Fibroblast of skin of abdomen (primary cell): ENCODE measurements at places on chromosomes 12 and 14.

- DNase-seq = no peak
Measured at GRCh38 chr14:36524220-36524837, 4.3 kb upstream of the NKX2-1 start.

- DNase-seq = peak; percentile 16
Measured at GRCh38 chr12:10661338-10661737, 12.5 kb downstream of the STYK1 start.

- no peak for DNase-seq
Measured at GRCh38 chr12:32776258-32776657, 20.6 kb upstream of the YARS2 start.

DNA sequence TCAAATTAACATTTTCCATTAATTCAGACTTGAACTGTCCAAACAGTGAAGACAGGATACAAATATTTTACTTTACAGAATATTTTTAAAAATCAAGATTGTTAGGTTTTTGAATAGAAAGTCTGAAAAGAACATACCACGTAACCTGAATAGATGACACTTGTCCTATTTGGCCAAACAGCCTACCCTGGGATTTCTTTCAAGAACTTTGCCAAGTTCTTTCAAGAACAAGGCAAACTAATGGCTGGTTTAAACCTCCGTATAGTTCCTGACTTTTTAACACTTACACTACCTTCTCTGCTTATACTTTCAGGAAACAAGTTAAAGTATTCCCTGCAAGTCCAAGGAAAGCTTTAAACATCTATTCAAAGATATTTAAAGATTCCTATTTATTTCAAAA is 35.0 kb downstream of the MAP4K5 start:
- DNase-seq = no peak

DNA sequence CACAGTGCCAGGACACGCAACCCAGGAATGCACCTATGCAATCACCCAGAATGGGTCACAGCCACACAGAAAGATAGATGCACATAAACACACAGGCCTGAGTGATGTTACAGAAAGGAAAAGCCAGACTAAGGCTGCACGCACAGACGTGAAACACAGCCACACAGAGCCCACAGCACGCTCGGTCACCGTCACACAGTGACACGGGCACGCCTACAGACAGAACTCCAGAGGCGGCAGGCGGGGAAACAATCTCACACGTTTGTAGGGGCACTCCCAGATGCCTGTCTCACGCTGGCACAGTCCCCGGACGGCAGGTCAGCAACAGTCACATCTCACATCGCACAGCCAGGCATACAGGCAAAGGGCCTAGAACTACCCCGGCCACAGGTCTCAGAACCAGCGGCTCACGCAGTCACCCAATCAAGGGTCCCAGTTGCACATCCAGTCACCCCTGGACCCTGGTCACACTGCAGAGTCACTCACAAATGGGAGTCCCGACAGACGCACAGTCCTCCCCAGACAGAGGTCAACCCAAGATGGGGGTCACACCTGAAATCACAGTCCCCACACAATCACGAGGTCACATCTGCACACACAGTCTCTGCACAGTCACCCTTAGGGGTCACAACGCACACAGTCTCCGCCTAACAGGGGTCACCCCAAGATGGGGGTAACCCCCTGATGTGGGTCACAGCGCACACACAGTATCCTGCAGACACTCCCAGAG is 790 bp downstream of the SSH1 start:
- DNase-seq = peak; percentile 74

- DNase-seq = no peak
Measured at GRCh38 chr14:35180179-35180578, 57.8 kb downstream of the PRORP start.

GRCh38 chr14:67566908-67567307 is 33.2 kb downstream of the PIGH start:
- no peak for DNase-seq

- DNase-seq = no peak
Measured at GRCh38 chr14:33918256-33918655, 32.6 kb downstream of the EGLN3 start.

GRCh38 chr14:33317675-33318074 is 379.0 kb downstream of the NPAS3 start:
- peak; percentile 4 for DNase-seq

DNA sequence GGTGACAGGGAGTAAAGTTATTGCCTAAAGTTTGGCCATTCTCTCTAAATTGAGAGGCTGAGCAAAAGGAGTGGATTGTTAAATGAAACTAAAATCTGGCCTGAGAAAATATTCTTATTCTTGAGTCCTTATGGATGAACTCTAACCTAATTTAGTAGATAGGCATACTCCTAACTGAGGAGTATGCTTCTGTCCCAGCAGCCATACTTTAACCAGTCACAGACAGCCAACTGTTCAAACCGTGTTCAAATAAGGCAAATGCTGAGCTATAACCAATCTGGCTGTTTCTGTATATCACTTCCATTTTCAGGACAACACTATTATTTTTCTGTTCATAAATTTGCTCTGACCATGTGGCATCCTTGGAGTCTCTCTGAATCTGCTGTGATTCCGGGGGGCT is 75.9 kb upstream of the RERGL start:
- no peak for DNase-seq

DNA sequence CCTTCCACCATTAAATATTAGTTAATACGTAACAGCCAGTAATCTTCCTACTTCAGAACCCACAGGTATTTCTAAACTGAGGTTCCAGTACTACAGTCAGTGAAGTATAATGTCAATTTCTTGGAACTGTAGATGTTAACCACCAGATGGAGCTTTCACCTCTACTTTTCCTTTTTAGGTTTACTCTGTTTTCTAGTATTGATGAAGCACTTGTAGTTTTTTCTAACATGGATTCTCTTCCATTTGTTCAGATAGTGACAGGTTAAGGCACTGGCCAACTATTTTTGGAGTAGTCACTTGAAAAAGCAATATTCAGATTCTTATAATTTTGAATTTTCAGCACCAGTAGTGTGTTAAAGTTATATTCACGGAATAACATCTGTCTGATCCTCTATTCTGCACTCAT is 4.6 kb upstream of the SEC23A start:
- DNase-seq = peak; percentile 38

DNA sequence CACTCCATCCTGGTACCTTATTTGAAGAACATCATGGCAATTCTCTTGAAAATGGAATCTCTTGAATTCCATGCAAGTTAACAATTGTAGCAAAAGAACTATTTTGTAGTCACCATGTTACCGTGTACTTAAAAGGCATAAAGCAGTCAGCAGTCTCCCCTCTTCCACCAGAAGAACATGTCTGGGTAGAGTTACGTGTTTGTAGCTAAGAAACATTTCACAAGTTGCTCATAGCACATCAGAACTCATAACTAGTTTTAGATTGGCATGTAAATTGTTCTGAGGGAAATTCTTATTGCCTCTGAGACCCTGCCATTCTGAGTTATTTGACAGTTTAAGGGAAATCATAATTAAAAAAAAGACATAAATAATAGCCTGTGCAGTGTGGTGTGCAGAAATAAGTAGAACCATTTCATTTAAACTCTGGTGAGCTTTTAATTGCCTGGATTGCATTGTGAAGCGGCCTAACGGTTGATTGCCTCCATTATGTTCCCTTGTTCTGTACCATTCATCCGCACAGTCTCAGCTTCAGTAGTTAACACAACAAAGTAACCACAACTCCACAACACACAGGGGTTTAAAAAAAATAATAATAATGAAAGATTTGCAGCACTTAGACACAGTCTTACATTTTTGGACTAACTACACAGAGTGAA is 2.6 kb downstream of the LMO3 start:
- DNase-seq = no peak

DNA sequence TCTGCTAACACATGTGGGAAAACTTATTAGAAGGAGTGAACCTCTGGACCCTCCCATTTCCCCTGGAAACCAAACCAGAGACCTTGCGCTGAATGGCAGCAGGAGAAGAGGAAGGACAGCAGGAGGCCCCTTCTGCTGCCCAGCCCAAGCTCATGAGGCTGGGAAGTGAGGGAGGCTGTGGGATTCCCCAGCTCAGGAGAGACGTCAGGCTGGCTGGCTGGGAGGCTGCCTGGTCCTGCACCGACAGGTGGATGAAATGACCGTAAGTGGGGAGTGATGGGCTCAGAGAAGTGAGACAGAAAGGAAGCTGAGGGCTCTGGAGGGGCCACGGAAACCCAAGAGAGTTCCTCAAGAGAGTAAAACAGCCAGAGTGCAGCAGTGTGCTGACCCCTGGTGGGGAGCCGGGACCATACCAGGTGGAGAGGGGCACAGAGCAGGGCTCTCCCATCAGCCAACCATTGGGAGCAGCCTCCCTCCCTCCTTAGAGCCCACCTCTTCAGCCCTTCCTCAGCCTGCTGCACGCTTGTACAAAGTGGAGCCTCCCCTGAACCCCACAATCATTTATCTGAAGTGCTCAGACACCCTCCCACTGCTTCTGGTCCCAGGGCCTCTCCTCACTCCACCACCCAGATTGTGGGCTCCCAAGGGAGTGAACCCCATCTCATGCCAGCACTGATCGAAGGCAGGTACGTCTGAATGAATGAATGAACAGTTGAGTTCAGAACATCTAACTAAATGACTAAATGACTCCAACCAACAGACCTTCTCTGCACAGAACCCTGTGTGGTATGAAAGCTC is 14.0 kb downstream of the TAMALIN start:
- DNase-seq = peak; percentile 63

DNA sequence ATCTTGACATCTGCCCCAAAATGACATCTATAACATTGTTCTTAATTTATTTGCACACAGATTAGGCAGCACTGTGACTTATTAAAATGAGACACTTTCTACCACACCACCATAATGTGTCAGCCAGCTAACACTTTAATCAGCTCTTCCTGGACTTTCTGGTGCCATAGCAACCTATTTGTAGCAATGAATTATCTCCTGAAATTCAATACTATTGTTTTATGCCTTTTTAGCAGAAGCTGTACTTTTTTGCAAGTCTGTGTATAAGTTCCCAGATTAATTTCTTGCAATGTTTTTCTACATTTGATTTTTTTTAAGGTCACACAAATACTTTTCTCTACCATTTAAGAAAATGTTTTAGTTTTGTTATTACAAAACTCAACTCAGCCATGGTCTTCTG is 72.8 kb upstream of the SAV1 start:
- no peak for DNase-seq

- DNase-seq = no peak
Measured at GRCh38 chr12:26748412-26748740, 84.6 kb downstream of the ITPR2 start.

DNA sequence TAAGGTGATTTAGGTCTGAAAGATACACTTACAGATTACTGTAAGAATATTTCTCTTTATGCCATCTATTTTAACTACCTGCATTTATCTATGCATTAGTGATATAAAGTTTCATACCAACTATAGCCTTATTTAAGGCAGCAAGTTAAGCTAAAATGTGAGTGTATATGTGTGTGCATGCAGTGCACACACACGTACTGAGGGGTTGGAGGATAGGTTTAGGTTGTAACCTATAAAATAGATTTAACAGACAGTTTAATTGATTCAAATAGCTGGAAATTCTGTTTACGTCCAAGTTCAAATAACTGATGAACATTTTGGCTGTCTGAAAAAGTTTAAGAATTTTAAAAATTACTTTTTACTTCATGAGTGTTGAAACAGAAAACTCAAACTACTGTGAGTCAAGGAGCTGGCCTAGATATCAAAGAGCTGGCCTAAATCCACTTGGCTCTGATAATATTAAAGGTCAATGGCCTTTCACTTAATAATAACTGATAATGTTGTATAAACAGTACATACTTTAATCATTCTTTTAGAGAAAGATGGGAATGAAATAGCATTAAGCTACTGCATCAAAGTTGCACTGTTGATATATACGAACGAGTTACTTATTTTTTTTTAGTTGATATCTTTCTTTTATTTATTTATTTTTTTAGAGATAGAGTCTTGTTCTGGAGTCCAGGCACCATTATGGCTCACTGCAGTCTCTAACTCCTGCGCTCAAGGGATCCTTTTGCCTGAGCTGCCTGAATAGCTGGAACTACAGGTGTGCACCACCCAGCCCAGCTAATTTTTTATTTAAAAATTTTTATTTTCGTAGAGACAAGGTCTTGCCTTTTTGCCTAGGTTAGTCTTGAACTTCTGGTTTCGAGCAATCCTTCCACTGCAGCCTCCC is 13.8 kb upstream of the KCNJ8 start:
- no peak for DNase-seq

- DNase-seq = no peak
Measured at GRCh38 chr12:96261557-96261956, 67.4 kb downstream of the ELK3 start.

DNA sequence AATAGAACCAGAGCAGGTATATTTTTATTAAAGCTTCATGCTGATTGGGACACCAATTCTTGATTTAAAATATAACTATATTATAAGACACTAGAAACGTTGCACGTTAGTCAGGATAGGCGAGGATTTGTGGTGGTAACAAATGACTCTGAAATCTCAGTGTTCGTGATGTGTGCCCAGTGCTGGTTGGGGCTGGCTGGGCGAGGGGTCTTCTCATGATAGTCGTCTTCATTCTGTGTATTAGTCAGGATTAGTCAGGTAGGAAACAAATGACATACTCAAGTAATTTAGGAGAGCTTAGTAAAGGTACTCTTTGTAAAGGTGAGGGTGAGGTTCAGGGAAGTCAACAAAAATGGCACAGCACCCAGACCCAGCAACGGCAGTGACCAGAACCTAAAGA is 73.9 kb upstream of the HIF1A start:
- no peak for DNase-seq

GRCh38 chr12:57046086-57046791 is 3.7 kb downstream of the MYO1A start:
- DNase-seq = no peak

- no peak for DNase-seq
Measured at GRCh38 chr14:68309616-68310015, 483.3 kb downstream of the ZFP36L1 start.

DNA sequence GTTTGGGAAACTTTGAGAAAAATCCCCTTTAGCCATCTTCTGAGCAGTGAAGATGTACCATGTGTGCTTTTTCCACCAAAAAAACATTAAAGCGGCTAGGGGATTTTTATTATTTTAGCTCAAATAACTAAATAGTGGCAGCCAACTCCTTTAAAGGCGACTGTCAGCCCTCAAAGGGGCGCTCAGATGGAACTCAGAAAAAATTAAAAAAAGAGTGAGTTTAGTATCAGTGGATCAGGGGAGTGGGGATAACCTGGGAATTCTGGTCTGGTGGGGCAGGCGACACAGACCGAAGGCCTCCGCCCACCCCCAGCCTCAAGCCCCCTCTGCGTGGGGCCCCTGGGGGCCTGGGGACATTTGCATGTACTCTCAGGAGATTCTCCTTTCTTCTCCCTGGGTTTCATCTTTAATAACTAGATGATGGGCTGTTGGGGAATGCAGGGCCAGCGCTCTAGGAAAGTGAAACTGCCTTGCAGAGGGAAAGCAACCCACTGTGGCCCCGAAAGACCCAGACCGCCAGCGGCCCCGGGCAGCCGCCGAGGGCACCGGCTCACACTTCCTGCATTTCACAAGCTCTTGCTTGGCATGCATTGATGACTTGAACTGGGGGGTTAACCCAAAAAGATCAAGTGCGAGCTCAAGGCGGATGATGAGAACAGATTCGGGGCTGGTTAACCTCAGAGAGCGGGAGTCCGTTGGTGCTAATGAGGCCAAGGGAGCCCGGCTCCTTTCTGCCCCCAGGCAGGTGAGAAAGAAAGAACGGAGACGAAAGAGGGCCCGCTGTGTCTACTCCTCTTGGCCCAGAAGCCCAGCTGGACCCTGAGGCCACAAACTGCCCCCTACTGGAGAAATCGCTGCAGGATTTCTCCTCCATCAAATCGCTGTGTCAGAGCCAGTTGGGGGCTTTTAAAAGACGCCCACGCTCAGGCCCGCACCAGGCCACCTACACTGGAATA is 7.3 kb upstream of the BATF start:
- no peak for DNase-seq
